D341Med (cell line): ENCODE measurements at places on chromosomes 11 and 22.

- peak; percentile 75 for DNase-seq
Measured at GRCh38 chr22:36510966-36511881, 4.4 kb upstream of the FOXRED2 start.

- no peak for DNase-seq
Measured at GRCh38 chr11:3934658-3935057, 79.2 kb downstream of the STIM1 start.

GRCh38 chr11:126485986-126486635 is 130.6 kb downstream of the ST3GAL4 start:
- DNase-seq = no peak

DNA sequence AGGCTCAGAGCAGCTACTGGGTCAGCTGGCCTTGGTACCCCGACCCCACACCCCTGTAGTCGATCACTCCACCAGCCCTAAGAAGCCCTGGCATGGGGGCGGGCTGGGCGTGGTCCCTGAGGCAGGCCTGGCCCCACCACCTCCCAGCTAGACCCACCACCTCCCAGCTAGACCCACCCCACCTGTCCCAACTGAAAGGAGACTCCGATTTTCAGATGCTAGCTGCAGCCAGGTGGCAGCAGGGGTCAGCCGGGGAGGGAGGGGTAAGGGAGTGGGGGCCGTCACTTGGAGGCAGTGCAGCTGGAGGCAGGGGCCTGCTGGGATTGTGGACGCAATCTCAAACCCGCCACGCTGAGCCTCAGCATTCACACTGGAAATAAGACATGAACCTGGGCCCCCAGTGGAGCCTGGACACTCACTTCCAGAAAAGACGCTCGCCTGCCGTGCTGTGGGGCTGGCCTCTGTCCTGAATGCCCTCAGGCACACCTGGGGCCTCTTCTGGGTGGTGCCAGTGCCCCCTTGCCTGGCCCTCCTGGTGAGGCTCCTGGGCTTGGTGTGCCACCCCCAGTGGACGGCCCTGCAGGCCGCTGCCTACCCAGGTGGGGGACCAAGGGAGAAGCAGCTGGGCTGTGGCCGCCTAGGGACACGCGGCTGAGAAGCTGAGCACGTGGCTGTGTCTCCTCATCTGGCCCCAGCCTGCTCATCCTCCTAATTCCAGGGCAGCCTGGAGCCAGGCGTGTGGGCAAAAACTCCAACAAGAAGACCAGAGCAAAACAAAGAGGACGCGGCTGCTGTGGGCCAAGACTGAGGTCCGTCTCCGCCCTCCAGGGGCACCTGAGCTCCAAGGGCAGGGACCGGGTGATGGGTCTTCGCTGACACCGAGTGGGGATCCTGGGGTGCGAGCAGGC is 26.7 kb downstream of the OSBPL5 start:
- no peak for DNase-seq

- no peak for DNase-seq
Measured at GRCh38 chr11:9790703-9791102, 126.8 kb downstream of the SWAP70 start.

DNA sequence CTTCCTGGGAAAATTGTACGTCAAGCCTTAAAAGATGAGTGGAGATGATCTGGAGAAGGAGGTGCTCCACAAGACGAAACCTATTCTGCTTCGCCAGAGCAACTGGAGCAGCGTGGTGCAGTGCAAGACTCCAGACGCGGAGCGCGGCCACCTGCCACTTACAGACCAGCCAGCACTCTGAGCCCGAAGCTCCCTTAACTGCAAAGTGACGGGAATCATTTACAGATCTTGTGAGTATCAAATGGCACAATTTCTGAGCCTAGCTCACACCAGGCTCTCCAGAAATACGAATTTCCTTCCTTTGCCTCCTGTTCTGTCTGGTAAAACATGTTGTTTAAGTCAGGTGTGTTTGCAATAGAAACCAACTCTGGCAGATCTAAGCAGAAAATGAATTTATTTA is 369.3 kb downstream of the CADM1 start:
- DNase-seq = no peak

- peak; percentile 44 for DNase-seq
Measured at GRCh38 chr11:14908214-14908880, 16.3 kb upstream of the CYP2R1 start.

GRCh38 chr11:98568013-98568412 is 452.7 kb upstream of the CNTN5 start:
- DNase-seq = peak; percentile 66

GRCh38 chr11:5809122-5809519 is 397 bp downstream of the OR52N2 start:
- DNase-seq = no peak

GRCh38 chr11:123745764-123746451 is 4.4 kb upstream of the ZNF202 start:
- DNase-seq = no peak

GRCh38 chr11:7581021-7581590 is 67.3 kb downstream of the PPFIBP2 start:
- no peak for DNase-seq

DNA sequence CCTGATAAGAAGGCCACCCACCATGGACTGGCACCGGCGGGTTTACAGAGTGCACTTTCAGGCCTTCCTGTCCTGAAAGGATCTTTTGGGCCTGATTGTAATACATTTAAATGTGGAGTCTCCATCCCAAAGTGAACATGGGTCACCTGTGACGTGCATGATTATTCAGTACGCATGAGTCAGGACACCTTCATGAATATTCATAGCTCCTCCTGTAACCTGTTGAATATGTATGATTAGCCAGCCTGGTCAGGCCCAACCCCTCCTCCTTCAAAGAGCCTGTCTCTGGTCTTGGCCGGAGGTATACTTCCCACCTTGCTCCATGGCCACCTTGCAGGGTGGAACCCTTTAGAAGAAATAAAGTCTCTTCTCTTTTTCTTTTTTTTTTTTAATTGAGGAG is 75.9 kb upstream of the NUP50 start:
- no peak for DNase-seq

DNA sequence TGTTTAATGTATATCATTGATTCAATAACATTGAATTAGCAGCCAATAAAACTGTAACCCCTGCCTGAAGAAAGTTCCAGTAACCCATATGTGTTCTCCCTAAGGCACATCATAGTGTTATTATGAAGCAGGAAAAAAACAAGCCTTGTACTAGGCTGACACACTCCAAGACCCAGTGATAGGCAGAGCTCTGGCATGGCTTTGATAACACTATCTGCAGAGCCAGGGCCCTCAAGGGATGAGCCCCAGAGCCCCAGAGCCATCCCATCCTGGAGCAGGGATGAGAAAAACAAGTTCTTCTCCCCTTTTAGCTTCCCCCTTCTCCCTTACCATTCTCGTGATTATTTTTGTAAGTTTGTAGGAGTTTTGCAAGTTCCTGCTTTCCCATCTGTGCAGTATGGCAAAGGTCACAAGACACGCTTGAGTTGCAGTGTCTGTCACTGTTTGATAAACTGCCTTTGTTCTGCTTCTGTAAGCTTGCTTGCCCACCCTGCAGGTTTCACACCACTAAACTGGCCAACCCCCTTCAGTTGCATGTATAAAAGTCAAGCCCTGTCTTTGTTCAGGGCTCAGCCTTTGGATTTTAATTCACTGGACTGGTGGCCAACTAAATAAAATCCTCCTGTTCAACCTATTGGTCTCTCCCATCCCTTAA is 22.3 kb upstream of the GUCY1A2 start:
- no peak for DNase-seq

GRCh38 chr22:46087816-46088277 is 62.5 kb upstream of the PPARA start:
- DNase-seq = peak; percentile 88

DNA sequence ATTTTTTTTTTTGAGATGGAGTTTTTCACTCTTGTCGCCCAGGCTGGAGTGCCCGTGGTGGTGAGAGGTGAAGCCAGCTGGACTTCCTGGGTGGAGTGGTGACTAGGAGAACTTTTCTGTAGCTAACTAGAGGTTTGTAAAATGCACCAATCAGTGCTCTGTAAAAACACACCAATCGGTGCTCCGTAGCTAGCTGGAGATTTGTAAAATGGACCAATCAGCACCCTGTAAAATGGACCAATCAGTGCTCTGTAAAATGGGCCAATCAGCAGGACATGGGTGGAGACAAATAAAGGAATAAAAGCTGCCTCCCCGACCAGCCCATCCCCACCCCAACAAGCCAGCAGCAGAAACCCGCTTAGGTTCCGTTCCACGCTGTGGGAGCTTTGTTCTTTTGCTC is 4.4 kb upstream of the RAPSN start:
- no peak for DNase-seq

DNA sequence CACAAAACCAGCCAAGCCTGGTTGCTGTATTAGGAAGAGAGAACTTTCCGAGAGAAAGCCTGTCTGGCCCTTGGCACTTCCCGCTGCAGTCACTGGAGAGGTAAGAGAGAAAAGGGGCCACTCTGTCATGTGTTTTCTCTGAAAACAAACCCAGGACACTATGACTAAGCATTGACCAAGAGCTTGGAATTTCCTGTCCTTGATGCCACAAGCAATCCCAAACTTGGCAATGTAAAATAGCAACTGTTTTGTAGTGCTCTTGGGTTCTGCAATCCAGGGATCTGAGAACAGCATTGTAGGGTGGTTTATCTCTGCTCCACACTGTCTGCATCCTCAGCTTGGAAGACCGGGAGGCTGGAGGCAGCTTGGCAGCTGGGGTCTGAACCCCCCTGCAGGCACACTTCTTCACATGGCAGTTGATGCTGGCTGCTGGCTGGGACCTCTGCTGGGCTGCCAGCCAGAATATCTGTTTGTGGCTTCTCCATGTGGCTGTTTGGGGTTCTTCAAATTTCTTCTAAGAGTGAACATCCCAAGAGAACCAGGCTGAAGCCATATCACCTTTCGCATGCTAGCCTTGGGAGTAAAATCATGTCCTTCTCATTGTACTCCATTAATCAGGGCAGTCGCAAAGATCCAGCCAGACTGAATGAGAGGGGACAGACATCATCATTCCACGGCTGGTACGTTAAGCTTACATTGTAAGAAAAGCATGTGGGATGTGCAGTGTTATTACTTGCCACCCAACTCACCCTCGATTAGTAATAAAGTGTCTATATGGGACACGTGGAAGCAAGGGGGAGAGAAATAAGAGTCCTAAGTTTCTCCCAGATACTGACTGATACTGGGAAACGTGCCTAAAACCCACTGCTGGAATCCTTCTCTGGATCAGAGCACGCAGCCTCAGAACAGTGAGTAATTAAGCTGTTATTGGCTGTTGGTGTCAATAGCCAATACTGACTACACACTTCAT is 537.4 kb upstream of the B3GAT1 start:
- no peak for DNase-seq

DNA sequence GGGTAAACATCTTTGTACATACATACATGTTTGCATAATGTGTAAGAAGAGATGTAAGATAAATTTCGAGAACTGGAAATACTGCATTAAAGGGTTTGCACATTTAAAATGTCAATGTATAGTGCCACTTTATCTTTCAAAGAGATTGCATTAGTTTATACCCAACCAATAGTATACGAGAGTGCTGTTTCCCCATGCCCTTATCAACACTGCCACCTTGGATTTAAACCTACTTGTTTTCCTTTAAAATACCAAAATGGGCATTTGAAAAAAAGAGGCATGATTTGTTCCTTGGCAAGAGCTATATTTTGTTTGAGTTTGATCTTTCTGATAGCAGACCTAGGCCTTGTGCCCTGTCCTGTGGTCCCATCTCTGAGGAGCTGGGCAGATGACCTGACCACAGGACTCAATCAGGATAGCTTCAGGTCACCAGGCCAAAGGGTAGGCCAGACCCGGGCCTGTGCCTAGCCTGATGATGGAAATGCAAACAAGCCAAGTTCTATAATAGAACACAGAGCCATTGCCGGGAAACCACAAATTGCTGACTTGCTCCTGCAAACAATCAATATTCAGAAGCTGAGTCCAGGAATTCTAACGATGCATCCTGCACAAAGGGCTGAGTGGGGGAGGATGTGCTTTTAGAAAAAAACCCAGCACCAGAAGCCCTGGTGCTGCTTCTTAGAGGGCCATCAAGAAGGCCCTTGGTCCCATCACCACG is 16.9 kb upstream of the ALG8 start:
- no peak for DNase-seq

DNA sequence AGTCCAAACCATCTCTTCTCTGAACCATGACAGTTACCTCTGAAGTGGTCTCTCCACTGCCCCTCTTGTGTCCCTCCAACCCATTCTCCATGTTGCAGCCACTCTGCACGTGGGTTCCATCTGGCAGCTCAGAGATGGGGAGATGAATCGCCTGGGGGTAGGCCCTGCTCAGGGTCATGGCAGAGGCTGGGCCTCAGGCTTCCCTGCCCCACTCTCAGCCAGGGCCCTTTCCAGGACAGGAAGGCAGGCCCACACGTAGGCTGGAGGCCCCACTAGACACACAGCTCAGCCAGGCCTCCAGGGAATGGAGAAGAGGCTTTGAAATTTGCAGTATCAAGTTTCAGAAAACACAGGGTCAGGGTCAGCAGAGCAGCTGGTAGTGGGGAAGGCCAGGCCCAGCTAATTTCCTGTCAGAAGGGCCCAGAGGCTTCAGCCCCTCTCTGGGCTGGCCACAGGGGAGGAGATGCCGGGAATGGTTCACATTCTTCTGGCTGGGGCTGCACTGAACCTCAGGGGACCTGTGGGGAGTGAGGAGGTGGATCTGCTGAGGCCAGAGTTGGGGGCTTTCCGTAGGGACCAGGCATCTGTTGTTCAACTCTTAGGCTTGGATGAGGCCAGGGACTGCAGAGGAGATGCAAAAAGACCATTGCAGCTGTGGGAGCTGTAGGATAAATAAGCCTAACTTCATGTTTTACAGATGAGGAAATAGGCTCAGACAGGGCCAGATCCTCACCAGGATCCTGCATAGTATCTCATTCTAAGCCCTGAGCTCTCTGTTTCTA is 101.6 kb downstream of the SWAP70 start:
- DNase-seq = no peak

- DNase-seq = no peak
Measured at GRCh38 chr22:36002084-36002483, 26.5 kb downstream of the RBFOX2 start.

DNA sequence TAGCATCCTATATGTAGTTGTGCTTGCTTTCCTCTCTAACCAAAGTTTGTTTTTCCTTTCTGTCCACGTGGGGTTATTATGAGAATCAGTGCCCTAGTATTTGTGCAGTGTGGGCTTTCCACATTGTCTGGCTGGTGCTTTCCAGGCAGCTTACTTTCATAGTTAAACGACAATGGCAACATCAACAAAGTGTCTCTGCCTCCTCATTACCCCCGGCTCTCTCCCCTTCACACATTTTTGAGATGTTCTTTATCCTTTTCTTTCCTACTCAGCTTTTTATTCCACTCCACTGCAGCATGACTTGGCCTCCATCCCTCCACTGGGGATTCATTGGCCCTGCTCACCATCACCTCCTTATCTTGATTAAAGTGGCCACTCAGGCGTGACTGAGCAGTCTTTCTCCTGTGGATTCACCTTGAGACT is 19.1 kb downstream of the SPECC1L start:
- peak; percentile 52 for DNase-seq

DNA sequence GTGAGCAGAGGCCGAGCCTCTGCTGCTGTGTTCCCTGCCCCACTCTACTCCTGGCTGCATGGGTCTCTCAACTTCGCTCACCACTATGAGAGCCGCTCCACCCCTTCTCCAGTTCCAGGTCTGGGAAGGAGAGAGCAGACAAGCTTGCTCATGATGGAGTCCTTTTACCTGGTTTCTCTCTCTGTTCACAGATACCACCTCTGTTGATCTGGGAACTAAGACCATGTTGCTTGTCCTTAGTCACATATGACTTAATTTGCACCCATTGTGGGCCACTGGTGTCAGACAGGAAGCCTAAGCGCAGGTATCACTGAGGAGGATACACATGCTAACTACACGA is 26.8 kb downstream of the MCM5 start:
- no peak for DNase-seq
